ENCODE measurements at places on chromosomes 16 and 17.

DNA sequence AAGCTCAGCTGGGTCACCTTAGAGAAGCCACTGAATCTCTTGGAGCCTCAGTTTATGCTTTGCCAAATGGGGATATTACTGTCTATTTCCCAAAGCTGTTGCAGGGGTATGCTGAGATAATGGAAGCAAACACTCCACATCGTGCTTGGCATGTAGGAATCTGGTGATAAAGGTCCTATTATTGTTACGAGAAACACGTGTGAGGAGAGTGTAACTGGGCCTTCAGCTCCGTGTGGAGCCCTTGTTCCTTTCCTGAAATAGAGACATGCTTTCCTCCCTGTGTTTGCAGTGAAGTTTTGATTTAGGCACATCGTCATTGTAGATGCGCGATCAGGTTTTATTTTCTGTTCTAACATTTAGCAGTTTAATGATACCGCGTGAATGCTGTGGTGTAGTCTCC, 292.4 kb downstream of the CPPED1 start:
- no peak for DNase-seq

- DNase-seq = no peak
Measured at GRCh38 chr17:67696853-67697498, 20.8 kb upstream of the NOL11 start.

DNA sequence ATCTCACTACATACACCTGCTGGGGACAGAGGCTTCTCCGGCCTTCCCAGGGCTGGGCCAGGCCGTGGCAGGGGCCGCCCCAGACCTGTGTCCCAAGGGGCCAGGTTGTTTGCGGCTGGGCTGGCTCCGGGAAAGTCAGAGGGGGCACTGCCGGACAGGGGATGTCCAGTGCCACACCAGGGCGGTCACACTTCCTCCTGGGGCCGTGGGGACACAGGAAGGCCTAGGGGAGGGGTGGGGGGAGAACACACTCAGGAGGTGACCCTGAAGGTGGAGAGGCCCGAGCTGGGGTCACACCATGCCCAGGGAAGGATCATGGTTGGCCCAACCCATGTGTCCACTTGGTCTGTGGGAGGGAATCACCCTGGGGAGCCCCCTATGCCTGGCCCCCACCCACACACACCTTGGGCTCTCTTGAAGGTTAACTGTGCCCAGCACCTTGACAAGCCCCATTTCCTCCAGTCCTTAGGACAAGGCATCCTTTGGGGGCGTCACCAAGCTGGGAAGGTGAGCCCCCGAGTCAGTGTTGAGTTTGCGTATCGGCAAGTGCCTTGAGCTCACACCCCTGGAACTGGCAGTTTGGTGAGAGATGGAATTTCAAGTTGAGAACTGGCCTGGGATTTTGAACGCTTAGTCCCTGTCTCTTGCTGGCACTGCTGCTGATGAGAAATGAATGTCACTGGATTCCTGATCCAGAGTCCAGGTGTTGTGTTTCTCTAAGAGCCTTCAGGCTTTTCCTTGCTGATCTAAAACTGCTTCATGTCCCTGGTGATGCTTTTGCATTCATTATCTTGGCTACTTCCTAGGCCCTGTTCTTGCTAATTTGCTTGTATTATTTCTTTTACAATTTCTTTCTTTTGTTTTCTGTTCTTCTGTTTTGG, 7.7 kb upstream of the ACTG1 start:
- no peak for DNase-seq

GRCh38 chr16:72999541-73000019, 48.3 kb downstream of the ZFHX3 start:
- no peak for DNase-seq

DNA sequence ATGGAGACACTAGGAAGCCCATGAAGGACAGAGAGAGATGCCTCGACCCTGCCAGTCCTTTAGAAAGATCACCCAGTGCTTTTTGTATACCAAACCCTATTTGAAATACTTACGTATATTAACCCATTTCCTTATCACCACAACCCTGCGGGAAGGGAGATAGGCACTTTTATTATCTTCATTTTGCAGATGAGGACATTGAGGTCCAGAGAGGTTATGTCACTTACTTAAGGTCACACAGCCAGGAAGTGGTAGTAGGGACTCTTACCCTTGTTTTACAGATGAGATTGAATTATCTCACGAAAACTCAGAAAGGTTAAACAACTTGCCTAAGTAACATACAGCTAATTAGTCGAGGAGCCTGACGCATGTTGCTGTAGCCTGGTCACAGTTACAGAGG, 38.2 kb downstream of the IL4R start:
- DNase-seq = no peak

- no peak for DNase-seq
Measured at GRCh38 chr17:5662409-5663085, 78.2 kb upstream of the NLRP1 start.

DNA sequence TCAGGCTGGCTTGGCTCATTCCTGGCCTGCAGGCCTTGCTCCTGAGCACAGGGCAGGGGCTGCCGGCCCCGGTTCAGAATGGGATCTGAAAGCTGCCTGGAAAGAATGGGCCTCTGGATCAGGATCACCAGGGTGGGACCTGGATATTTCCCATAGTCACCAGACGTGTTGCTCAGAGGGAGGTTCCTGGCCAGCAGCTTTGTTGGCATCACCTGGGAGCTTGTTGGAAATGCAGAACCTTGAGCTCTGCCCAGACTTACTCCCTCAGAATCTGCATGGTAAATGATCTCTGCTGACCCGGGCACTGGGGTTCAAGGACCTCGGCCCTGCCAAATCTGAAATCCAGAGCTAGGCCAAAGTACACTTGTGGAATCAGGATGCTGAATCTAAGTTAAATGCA, 29.5 kb upstream of the MED9 start:
- no peak for DNase-seq

DNA sequence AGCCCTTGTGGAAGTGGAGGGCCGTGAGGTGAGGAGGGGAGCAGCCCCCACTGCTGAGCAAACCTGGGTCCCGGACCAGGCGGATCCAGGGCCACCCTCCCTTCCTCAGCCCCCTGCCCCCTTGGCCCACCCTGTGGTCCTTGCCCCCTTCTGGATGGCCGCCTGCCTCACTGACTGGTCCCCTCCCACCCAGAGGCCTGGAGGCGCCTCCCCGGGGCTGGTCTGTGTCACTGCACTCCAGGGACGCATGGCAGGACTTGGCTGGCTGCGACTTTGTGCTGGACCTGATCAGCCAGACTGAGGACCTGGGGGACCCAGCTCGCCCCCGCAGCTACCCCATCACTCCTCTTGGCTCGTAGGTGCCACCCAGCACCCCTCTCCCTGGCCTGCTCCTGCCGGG, 19.2 kb upstream of the SMIM5 start:
- no peak for DNase-seq

- no peak for DNase-seq
Measured at GRCh38 chr17:21291357-21291756, 6.8 kb downstream of the MAP2K3 start.

DNA sequence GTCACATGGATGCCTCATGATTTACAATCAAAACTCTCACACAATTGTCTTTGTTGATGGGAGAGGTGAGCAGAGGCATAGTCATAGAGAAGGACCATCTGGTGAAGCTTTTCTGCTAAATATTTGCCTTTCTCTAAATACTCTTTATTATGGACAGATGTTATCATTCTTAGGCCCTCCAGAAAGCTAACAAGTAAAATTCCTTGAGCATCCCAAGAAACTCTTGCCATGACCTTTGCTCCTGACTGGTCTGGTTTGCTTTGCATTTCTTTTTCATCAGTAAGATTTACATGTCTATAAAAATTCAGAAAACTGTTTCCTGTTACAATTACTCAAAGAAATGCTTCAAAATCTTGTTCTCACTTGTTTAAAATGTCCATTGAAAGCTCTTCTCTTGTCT, 1336.6 kb upstream of the CDH8 start:
- no peak for DNase-seq

GRCh38 chr17:37698132-37698910, 46.5 kb downstream of the HNF1B start:
- DNase-seq = no peak

GRCh38 chr17:43431714-43432523, 33.1 kb downstream of the ARL4D start:
- DNase-seq = no peak

DNA sequence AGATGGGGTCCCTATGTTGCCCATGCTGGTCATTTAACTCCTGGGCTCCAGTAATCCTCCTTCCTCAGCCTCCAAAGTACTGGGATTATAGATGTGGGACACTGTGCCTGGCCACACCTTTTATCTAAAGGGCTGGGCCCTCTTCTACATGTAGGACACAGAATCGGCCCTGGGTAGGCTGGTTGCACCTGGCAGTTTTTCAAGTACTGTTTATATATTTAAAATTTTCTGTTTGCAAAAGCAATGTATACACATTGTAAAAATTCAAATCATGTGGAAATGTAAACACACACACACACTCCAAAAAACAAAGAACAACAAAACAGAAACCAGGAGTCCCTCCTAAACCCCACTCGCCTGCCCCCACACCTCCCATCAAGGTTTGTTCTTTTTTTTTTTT, 28.1 kb upstream of the SIAH1 start:
- no peak for DNase-seq

- DNase-seq = no peak
Measured at GRCh38 chr16:79215289-79215688, 385.2 kb downstream of the MAF start.

GRCh38 chr16:1072526-1073261, at the start of gene SSTR5:
Gene SSTR5, plus strand, starts transcription at chr16:1072747. Its CDS starts 6,122 bp downstream, at chr16:1078869.
- no peak for DNase-seq

DNA sequence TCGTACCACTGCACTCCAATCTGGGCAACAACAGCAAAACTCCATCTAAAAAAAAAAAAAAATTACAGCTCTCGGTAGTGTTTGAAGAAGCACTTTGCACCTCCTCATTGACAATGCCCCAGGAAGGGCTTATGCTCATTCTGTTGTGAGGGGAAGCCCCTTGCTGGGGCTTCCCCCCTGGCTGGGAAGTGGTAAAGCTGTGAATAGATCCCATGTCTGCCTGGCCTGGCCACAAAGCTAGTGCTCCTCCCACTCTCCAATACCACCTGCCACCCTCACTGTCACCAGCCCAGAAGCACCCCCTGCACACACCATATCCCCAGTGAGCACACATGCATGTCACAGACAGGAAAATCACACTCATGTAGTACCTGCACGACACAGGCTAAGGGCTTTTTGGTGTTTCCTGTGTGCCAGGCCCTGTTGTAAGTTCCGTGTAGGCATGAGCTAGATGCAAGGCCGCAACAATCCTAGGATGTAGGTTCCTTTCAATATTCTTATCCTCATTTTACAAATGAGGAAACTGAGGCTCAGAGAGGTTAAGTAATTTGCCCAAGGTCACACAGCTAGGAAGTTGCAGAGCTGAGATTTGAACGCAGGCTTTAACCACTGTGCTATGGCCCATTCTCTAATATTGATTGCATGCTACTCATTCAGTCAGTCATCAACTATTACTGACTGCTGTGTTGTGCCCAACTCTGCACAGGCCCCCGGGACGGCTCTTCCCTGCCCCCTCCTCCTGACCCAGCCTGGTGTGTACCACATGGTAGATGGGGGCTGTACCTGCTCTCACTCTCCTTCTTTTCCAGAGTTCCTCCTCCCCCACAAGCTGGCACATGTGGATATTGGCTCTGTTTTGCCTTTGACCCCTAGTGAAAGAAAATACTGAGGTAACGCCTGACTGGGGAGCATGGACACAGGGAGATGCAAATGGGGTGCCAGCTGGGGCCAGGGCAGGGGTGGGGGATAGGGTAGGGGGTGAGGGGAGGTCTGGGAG, 11.9 kb upstream of the COL1A1 start:
- DNase-seq = no peak

GRCh38 chr16:12917246-12917645, 15.8 kb downstream of the SHISA9 start:
- no peak for DNase-seq

- DNase-seq = no peak
Measured at GRCh38 chr16:81489547-81490267, 45.1 kb downstream of the CMIP start.

GRCh38 chr17:29566473-29567303, at the start of gene ABHD15:
Gene ABHD15, minus strand, starts transcription at chr17:29567037. Its CDS starts 71 bp downstream, at chr17:29566966.
- DNase-seq = no peak

DNA sequence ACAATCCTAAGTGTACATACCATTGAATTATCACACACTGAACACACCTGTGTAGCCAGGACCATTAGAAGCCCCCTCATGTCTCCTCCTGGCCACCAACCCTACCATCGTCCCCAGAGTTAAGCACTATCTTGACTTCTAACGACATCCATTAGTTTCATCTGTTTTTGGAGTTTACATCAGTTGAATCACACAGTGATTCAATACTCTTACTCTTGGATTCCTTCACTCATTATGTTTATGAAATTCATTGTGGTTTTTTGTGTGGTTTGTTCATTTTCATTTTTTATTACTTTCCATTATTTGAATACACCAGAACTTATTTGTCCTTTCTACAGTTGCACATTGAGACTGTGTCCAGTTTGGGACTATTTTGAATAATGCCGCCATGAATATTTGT, 13.6 kb downstream of the DRC7 start:
- DNase-seq = no peak

DNA sequence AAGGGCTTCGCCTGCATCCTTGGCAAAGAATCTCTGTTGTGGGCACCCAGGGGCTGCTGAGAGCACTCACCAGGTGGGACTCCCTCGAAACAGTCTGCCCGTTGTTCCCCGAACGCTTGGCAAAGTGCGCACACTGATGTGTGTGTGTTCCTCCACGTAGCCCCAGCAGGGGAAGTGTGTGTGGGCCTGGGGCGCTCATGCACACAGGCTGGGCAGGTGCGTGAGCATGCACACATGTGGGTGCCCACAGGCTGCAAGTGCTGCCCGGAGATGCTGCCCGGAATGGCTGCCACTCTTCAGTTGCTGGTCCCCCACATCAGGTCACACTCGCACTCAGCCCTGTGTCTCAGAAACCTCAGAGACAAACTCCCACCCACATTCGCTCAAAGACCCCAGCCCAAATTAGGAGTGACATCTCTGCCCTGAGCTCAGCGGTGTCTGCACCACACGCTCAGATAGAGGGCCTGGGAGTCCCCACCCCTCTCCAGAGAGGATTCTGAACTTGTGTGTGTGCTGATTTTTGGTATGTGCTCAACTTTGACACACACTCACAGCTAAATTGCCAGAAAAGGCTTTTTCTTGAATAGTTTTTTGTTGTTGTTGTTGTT, 119.4 kb downstream of the MGAT5B start:
- DNase-seq = no peak
